ENCODE measurements at places on chromosomes 2 and 18. TPM values are rescaled to one million over a fixed set of nuclear protein-coding genes. Genes with fewer than 3 reads are reported as not detected.

DNA sequence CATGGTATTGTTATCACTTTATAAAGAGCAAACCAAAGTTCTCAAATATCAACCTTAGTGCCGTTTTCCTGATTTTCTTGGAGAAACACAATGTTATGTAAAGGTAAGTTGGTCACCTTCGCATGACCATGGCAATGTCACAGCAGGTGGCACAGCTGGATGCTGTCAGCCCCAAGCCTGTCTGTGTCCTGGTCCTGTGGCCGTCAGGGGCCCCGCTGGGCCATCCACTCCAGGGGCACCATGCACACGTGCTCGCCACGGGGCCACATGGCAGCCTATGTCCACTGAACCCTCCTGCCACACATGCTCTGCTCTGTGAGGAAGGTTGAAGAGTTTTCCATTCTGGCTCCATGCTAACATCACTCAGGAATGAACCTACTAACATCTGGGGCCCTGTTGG lies 85.9 kb downstream of the EIPR1 start:
- no peak for DNase-seq

DNA sequence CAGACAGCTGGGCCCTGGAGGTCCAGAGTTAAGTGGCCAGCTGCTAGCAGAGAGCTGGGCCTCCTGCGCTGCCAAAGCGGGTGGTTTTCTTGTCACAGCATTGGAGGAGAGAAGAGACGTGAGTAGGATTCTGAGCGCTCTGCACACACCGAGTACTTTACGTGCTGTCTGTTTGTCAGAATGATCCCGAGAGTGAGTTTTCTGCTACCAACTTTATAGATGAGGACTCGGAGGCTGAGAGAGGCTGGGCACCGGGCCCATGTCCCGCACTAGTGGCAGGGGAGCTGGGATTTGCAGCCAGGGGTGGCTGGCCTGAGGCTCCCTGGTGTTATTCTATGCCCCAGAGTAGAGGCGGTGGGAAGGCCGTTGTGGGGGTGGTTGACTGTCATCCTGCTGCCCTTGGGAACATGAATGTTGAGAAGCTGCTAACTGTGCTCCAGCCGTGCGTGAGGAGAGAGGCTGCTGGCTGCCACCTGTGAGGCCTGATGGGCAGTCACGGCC lies 36.3 kb upstream of the MBP start:
- DNase-seq, result no peak

DNA sequence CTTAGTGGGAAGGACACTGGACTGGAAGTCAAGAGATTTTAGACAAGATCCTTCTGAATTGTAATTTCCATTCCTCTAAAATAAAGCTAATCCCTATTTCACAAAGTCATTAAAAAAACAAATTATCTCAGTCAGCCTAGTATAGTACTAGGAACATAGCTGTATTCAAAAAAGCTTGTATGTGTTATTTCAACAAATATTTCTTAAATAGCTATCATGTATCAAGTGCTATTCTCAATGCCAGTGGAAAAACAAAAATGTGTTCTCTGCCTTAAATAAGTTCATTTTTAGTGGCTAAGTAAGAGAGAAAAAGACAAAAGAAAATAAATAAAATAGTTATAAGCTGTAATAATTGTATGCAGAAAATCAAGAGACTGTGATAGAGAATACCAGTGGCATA lies 541.8 kb upstream of the CDH2 start:
- DNase-seq, result no peak

- DNase-seq, result no peak
Measured at GRCh38 chr2:53460937-53461336, 306.7 kb upstream of the CHAC2 start.

DNA sequence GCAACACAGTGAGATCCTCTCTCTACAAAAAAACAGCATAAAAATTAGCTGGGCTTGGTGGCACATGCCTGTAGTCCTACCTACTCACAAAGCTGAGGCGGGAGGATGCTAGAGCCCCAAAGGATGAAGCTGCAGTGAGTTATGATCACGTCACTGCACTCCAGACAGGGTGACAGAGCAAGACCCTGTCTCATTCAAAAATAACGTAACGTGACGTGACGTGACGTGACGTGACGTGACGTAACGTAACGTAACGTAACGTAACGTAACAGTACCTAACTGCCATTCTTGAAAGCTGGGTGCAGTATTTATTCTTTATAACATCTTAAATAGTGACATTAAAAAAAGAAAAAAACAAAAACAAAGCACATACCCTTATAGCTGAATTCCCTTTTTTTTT lies 51.7 kb downstream of the NOL10 start:
- DNase-seq, result no peak

- no peak for DNase-seq
Measured at GRCh38 chr2:233418761-233419546, 64.7 kb downstream of the DGKD start.

DNA sequence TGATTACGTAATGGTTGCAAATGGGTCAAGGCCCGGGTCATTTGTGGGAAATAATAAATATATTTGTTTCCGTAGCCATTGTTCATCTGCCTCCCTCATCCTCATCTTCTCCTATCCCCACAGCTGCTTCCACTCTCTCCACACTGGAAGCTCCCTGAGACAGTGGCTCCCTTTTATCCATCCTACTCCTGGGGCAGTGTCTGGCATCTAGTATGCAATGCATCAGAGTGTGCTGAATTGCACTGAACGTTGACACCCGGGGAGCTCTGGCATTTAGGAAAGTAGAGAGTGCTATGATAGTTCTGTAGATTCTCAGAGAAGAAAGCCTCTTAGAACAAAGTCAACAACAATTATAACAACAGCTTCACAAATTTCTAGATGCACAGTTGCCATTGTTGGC lies 45.5 kb upstream of the NAB1 start:
- no peak for DNase-seq

DNA sequence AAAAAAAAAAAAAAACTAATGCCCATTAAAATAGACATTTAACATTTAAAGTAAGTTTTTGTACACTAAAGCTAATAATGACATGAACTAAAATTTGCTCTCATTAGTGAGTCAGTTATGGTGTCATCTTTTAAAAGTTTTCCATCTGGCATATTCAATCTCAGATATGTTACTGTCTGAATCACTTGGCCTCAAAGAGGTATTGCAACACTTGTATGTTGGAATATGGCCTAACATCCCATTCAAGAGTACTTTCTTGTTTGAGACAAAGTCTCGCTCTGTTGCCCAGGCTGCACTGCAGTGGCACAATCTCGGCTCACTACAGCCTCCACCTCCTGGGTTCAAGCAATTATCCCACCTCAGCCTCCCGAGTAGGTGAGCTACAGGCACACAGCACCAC lies 169.7 kb downstream of the TMEM163 start:
- DNase-seq, result no peak

GRCh38 chr2:211204456-211204855 lies 648.1 kb downstream of the CPS1 start:
- DNase-seq, result no peak

DNA sequence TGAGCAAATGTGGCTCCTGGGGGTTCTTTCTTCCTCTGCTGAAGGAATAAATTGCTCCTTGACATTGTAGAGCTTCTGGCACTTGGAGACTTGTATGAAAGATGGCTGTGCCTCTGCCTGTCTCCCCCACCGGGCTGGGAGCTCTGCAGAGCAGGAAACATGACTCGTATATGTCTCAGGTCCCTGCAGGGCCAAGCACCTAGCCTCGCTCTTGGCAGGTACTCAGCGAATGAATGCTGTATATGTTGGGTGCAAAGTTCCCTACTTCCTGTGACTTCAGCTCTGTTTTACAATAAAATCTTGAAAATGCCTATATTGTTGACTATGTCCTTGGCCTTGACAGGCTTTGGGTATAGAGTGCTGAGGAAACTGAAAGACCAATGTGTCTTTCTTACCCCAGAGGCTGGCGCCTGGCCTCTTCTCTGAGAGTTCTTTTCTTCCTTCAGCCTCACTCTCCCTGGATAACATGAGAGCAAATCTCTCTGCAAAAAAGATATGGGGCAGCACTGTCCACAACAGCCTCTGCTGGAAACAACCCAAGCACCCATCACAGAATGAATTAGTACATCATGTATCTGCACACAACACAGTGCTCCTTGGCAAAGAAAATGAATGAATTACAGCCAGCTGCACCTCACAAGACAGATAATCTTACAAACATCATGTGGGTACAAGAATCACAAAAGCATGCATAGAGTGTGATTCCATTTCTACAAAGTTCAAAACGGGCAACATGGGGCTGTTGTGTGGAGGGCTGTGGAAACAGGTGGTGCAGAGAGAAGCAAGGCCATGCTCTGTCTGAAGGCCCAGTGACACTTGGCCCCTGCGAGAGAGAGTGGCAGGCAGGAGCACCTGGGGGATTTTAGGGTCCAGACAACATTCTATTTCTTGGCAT lies 6.6 kb downstream of the IL1RN start:
- DNase-seq, result no peak

GRCh38 chr18:7382328-7383001 lies 151.6 kb downstream of the LRRC30 start:
- no peak for DNase-seq

Gene RNF125
- 3.3 TPM for polyA plus RNA-seq

Gene SRBD1
- 21.5 TPM for polyA plus RNA-seq

Gene KLHL41
- 0.76 TPM for polyA plus RNA-seq

Gene SH3BP4
- 41.7 TPM for polyA plus RNA-seq
